Fibroblast of gingiva (primary cell): ENCODE measurements at places on chromosomes 4 and X.

- DNase-seq = no peak
Measured at GRCh38 chr4:105923497-105924238, 28.4 kb downstream of the NPNT start.

GRCh38 chr4:2591189-2591588 lies 54.7 kb downstream of the FAM193A start:
- no peak for DNase-seq

- peak; percentile 43 for DNase-seq
Measured at GRCh38 chrX:11509786-11510185, 155.9 kb downstream of the ARHGAP6 start.

- no peak for DNase-seq
Measured at GRCh38 chr4:86939729-86940575, 5.1 kb downstream of the AFF1 start.

GRCh38 chr4:94944726-94945125 lies 187.0 kb downstream of the BMPR1B start:
- no peak for DNase-seq

GRCh38 chrX:22173966-22174365 lies 98.7 kb upstream of the CBLL2 start:
- no peak for DNase-seq

DNA sequence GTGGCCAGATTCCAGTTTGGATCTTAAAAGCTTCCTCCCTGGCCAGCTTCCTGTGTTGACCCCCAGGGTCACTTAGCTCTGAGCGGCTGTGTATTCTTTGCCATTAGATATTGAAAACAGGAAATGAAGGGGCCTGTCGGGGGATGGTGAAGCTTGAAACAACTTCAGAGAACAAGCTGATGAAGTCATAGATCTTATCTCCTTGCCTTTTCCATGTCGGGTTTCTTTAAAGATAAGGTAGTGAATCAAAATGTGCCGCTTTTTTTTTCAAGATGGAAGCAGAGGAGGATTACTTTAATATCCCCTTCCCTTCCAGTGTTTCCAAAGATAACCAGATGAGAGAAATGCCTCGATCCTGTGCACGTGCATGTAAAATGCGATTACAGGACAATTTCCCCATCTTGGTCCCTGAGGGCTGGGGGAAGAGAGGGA lies 508.5 kb downstream of the MID1IP1 start:
- no peak for DNase-seq

- DNase-seq = no peak
Measured at GRCh38 chr4:114136069-114136468, 156.6 kb upstream of the ARSJ start.

DNA sequence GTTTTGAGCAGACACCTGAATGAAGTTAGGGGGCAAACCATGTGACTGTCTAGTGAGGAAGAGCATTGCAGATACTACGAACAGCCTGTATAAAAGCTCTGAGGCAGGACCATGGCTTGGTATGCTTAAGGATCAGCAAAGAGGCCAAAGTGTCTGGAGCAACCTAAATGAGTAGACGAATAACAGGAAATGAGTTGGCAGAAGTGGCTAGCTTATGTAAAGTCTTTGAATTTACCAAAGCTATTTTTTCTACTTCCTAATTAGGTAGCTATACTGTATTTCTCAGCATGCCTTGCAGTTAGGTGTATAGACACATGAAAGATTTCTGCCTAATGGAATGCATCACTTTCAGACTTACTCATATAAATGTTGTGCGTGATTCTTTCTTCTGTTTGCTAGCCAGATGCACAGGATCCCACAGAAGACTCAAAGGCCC lies 9.3 kb upstream of the GPRIN3 start:
- peak; percentile 12 for DNase-seq

- no peak for DNase-seq
Measured at GRCh38 chrX:32839781-32840180, 371.6 kb downstream of the DMD start.

DNA sequence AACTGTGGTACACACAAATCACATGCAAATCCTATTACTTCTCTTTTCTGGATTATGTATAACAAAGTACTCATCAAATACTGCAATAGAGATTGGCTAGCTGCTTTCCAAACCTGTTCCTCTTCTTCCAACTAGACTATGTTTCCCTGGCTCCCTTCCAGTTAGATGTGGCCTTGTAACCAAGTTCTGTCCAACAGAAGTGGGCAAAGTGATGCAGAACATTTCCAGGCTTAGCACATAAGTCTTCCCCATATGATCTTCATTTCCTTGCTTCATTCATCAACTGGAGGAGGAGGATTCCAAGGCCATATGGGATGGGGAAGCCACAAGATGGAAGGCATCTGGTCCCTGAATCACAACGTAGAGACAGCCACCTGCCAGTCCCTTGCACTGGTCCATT lies 8.0 kb downstream of the SLC9A7 start:
- DNase-seq = no peak

DNA sequence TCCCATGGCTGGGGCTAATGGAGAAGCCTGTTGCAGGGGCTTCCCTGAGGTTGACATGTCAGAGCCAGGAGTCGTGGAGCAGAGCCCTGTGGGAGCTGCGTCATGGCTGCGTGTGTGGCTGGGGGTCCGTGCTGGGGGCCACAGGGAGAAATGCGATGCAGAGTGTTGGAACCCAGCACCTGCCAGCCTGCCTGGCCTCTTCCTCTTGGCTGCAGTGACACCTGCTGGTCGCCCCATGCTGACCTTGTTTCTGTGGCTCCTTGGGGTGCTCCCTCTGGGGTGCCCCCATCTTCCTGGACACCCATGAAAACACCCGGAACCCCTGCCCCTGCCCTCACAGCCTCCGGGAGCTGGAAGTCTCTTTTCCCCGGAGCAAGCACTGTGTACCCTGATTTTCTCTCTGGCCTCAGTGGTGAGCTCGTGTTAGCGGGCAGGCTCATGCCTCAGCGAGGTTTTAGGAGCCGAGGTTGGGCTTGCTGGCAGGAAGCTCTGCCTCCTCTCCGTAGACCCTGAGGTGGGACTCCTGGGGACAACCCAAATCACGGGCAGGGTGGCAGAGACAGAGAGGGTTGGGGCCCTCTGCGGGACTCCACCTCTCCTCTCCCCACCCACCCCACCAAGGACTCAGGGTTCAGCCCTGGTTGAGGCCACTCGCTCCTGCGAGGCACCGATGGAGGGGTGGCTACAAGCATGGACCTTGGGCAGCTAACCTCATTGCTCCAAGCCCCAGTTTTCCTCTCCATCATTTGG lies 103.7 kb downstream of the SORCS2 start:
- DNase-seq = no peak

GRCh38 chr4:76515975-76516843 lies 81.2 kb downstream of the SHROOM3 start:
- no peak for DNase-seq

- no peak for DNase-seq
Measured at GRCh38 chr4:124143632-124144031, 568.9 kb downstream of the ANKRD50 start.

DNA sequence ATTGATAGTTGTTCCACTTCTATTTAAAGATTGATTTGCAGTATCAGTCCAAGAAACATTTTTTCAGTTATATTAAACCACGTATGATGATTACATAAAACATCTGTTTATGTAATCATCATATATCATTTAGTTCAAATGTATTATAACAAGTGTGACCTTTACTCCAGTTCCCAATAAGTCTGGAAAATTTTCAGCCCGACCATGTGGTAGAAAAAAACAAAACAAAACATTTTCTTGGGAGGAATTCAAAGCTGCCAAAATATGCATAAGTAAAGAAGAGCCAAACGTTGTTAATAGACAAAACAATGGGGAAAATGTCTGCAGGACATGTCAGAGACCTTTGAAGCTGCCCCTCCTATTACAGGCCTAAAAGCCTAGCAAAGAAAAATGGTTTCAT lies 709.1 kb downstream of the FAT4 start:
- peak; percentile 44 for DNase-seq

- DNase-seq = peak; percentile 14
Measured at GRCh38 chr4:138555584-138555983, 313.4 kb upstream of the SLC7A11 start.

DNA sequence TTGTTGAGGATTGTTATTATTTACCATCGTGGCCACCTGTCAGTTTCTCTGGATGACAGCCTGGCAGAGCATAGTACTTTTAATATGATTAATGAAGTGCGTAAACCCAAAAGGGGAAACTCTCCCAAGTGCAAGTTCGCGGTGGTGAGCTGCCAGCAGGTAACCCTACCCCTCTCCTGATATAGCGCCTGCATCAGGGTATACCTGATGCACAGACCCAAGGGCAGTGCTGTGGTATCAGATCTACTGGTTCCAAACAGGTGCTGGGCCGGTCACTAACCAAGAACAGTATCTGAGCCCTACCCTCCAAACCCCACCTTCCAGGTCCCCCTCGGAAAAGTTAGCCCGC lies 1.6 kb downstream of the RNF150 start:
- no peak for DNase-seq

GRCh38 chr4:144611850-144612249 lies 34.1 kb upstream of the HHIP start:
- no peak for DNase-seq

GRCh38 chr4:109079201-109079600 lies 223.3 kb downstream of the COL25A1 start:
- DNase-seq = no peak

- no peak for DNase-seq
Measured at GRCh38 chrX:13476384-13476783, 93.0 kb upstream of the EGFL6 start.

DNA sequence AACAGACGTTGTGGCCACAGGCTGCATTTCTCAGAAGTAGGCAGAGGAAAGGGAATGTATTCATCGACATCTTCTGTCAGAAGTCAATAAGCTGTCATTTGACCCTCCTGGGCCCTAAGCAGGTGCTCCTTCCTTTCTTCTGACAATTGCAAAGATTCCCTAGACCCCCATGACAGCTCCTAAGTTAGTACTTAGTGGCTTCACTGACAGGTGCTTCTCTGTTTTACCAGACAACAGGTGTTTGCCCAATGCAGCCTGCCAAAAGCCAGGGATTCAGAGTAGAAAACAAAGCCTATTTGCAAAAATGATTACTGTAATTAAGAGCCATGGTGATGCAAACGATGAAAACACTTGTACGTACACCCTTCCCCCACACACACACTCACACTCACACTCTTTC lies 7.5 kb upstream of the FGF5 start:
- no peak for DNase-seq

DNA sequence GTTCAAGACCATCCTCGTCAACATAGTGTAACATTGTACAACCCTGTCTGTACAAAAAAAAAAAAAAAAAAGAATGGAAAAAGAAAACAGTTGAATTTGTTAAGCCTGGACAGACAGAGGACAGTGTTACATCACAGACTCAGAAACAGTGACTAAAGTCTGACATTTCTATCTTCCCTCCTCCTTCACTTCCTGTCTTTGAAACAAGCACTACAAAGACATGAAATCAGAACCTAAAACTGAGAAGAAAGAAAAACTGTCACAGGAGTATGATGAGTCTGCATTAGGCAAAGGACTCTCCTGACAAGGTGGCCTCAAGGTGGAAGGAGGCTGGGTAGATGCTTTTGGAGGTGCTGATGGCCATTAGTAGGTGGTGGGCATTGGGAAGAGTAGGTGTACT lies 126.7 kb downstream of the RBM47 start:
- DNase-seq = no peak

DNA sequence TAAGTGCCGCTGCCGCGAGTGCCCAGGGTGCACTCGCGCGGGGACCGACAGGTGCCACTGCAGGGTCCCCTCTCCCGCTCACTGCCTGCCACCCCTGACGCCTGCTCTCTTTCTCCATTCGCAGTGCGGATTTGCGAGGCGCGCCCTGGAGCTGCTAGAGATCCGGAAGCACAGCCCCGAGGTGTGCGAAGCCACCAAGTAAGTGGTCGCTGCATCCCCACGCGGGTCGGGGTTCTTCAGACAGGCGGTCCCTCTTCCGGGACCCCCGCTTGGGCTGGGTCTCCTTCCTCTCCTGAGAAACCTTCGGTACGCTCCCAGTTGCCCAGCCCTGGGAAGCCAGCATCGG lies 547 bp downstream of the GUCY1A1 start:
- DNase-seq = peak; percentile 11

- peak; percentile 72 for DNase-seq
Measured at GRCh38 chr4:84673475-84674240, 90.7 kb downstream of the CDS1 start.

DNA sequence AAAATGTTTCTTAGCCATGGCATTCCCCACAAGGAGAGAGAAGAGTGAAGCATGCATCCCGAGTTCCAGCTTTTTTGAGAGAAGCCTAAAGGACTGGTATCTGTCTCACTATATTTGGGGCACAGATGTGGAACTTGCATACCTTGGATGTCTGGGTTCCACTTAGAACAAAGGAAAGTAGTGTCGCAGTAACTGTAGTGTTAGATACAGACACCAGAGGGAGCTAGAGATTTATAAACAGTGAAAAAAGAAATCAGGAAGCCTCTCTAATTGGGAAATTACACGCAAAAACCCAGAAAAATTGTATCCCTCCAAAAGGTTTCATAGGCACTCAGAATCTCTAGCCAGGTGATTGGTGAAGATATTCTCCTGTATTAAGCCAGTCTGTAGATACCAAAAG lies 34.4 kb downstream of the AGTR2 start:
- DNase-seq = no peak

- no peak for DNase-seq
Measured at GRCh38 chr4:175412161-175412560, 399.9 kb downstream of the GPM6A start.

- no peak for DNase-seq
Measured at GRCh38 chrX:71225676-71226075, 2.7 kb downstream of the GJB1 start.

GRCh38 chr4:161428180-161428965 lies 735.4 kb downstream of the FSTL5 start:
- no peak for DNase-seq

GRCh38 chrX:149938881-149939654 lies 777 bp upstream of the EOLA2 start:
- peak; percentile 94 for DNase-seq

GRCh38 chrX:113470166-113470565 lies 629.5 kb upstream of the AMOT start:
- no peak for DNase-seq
